ENCODE measurements at places on chromosomes 12 and 14.

DNA sequence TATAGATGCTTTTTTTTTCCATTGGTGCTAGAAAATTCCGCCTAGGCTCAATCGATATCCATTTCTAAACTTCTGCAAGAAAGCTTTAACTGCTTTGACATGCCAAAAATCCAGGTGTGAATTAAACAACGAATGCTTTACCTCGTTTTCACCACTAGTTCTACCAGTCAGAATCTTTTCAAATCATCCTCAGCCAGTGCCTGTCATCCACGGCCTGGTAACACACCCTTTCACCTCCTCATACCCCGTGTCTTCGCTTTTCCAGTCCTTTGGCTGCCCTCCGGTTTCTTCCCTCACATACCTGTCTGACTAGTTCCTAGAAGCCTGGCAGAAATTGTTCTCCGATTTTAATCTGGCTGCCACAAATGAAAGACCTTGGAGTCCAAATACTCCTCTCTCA lies 1.4 kb upstream of the PHC1 start:
- no peak for DNase-seq

- DNase-seq = no peak
These were observed 246.4 kb downstream of the CACNA1C start for GRCh38 chr12:2299206-2299605.

DNA sequence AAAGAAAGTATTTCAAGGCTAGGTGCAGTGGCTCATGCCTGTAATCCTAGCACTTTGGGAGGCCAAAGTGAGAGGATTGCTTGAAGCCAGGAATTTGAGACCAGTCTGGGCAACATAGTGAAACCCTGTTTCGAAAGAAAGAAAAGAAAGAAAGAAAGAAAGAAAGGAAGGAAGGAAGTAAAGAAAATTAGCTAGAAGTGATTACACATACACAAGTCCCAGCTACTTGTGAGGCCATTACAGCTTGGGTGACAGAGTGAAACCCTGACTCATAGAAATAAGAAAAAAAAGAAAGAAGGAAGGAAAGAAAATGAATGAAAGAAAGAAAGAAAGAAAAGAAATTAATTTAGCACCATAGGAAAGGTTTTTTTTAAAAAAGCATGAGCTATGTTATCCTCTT lies 33.3 kb upstream of the PPP1CC start:
- no peak for DNase-seq

DNA sequence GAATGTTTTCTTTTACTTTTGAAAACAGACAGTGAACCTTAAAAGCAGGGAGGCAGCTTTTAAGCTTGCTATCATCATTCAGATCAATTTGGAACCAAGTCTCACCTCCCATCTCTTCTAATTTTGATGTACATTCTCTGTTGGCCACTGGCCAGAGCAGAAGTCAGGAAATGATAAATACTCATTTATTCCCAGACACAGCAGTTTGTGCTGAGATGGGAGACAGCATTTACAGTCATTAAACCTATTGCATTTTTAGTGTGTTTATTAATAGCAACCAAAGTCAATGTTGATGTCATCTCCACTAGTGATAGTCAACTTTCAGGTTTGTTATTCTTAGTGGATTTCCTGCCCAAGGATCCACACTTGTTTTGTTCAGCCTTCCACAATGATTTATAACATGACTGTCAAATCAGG lies 320.0 kb upstream of the ATP2B1 start:
- DNase-seq = no peak

DNA sequence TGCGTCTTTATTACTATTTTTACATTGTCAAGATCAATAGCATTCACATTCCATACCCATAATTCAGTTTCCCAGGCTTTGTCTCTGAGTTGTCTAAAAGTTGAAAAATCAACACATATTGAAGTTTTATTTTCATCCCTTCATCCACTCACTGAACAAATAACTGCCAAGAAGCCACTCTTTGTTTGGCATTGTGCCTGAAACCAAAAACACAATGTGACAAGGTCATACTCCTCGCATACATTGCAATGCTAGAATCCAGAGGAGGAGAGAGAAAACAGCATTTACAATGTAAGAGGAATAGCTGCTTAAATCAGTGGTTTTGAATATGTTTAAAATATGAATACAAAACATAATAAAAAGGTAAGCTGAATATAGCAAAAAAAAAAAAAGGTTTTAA lies 71.8 kb downstream of the CCDC60 start:
- DNase-seq = no peak

DNA sequence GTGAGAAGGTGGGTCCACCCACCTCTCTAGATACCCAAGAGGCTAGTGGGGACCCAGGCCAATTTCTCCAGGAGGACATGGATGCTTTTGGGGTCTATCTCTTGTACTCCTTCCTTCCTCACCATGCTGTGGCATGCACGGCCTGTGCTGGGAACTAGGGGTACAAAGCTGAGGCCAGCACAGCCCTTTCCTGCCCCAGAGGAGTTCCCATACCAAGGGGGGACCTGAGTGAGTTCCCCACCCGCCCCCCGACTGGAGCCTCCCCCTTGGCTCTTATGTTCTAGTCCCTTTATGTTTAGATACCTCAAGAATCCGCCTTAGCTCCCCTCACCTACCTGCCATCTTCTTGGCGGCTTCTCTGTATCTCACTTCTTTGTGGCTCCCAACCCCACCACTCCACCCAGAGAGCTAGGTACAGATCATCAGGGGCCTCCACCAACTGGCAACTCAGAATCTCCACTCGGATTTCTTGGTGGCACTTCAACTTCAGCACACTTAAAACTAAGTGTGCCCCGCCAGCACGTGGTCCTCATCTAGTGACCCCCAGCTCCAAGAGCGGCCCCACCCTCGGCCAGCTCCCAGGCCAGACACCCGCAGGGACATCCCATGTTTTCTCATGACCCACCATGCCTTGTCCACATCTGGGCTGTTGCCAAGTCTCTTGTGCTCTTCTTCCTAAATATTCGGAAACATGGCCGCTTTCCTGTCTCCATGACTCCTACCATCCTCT lies 115.2 kb upstream of the RTL1 start:
- no peak for DNase-seq

GRCh38 chr12:76190299-76190698 lies 105.8 kb upstream of the NAP1L1 start:
- DNase-seq = no peak

- no peak for DNase-seq
These were observed 707.9 kb downstream of the AACS start for GRCh38 chr12:125773033-125773640.

Data from stimulated activated CD4-positive, alpha-beta T cell treated with anti-CD3 and anti-CD28 coated beads, Interleukin-1b, Interleukin-23, amount 100 ng/mL, for 4 hours (primary cell).